ENCODE measurements at places on chromosomes 12 and 14. TPM values are rescaled to one million over a fixed set of nuclear protein-coding genes. Genes with fewer than 3 reads are reported as not detected.
A peak's percentile ranks its signal among the peaks of the same experiment; 100 is the strongest.

The TBC1D30 gene
- total RNA-seq = not detected

The TMPRSS12 gene
- total RNA-seq = not detected

The TAS2R50 gene
- total RNA-seq = not detected

The PIANP gene
- total RNA-seq = not detected

The ITPK1 gene
- total RNA-seq = 33.3 TPM

The PUS1 gene
- 13.9 TPM for total RNA-seq

The C1S gene
- 200 TPM for total RNA-seq

The PPM1H gene
- total RNA-seq = 1.2 TPM

GRCh38 chr12:52229836-52230343, 3.2 kb upstream of the KRT7 start:
- no peak for DNase-seq

DNA sequence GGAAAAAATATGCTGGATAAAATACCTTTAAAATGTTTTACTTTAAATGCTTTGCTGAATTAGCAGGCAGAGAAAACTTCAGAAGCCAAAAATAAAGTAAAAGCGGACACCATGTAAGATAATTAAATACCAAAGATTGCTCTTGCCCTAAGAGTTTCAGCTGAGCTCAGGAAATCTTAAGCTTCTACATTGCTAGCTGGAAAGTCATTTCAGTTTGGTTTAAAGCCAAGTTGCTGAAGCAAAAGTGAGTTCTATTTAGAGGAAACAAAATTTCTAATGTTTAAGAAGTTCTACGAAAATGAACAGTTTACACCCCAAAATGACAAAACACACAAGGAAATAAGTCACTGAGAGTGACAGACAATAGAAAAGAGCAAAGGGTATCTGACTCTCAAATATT, 310.0 kb downstream of the ADAMTS20 start:
- peak; percentile 67 for DNase-seq

GRCh38 chr14:73739174-73739898, 25.2 kb upstream of the PNMA1 start:
- DNase-seq = no peak

DNA sequence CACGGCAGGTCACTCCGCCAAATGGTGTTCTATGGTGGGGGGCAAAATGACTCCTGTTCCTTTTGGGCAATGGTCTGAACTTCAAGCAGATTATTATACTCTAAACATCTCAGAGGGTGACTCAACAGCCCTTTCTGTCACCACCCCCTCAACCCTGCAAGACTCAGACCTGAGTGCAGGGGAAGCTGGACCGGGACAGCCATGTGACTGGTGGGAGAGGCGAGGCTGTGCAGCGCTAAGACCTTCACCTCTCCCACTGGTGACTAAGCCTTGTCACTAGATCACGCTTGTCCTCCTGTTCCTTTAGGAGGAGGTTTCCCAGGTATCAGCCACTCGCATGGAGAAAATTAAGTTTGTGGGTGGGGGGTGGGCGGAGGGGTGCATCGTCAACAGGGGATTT, 67.1 kb upstream of the CCND2 start:
- no peak for DNase-seq

All from GM23248 (cell line).